Stimulated activated CD8-positive, alpha-beta memory T cell treated with anti-CD3 and anti-CD28 coated beads, Interleukin-15, amount 100 ng/mL, for 24 hours (primary cell): ENCODE measurements at places on chromosomes 7 and 10.

GRCh38 chr10:30903397-30904138 lies 128.1 kb downstream of the ZNF438 start:
- no peak for DNase-seq

GRCh38 chr7:131925636-131926035 lies 369.2 kb upstream of the PODXL start:
- no peak for DNase-seq

DNA sequence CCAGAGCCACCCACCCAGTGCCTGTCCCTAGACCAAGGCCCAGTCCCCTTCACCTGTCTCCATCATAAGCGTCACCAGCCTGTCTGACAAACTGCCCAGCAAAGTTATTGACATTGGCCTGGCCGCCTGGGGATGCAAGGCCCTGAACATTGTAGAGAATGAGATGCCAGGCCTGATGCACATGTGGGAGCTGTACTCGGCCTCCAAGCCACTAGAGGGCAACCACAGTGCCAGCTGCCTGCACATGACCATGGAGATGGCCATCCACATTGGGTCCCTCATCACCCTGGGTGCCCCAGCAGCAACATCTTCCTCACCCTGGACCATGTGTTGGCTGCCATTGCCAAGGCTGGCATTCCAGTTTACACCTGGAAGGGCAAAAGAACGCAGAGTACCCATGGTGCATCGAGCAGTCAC lies 63.7 kb upstream of the ANTXRL start:
- DNase-seq = no peak

GRCh38 chr10:127525686-127526085 lies 23.4 kb upstream of the NPS start:
- no peak for DNase-seq

- DNase-seq = no peak
Measured at GRCh38 chr7:112770051-112770450, 20.1 kb downstream of the TMEM168 start.
